ENCODE measurements at places on chromosomes 6 and 20.

DNA sequence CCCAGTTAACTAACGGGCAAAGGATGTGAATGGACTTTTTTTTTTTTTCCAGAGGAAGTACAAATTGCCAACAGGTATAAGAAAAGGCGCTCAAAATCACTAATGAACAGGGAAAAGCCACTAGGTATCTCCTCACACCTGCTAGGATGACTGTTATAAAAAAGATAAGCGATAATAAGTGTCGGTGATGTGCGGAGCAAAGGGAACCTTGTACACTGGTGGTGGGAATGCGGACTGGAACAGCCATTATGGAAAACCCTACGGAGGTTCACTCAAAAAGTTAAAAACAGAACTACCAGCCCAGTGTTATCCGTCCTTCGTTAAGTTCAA, 787 bp upstream of the RAB32 start:
- DNase-seq = no peak

DNA sequence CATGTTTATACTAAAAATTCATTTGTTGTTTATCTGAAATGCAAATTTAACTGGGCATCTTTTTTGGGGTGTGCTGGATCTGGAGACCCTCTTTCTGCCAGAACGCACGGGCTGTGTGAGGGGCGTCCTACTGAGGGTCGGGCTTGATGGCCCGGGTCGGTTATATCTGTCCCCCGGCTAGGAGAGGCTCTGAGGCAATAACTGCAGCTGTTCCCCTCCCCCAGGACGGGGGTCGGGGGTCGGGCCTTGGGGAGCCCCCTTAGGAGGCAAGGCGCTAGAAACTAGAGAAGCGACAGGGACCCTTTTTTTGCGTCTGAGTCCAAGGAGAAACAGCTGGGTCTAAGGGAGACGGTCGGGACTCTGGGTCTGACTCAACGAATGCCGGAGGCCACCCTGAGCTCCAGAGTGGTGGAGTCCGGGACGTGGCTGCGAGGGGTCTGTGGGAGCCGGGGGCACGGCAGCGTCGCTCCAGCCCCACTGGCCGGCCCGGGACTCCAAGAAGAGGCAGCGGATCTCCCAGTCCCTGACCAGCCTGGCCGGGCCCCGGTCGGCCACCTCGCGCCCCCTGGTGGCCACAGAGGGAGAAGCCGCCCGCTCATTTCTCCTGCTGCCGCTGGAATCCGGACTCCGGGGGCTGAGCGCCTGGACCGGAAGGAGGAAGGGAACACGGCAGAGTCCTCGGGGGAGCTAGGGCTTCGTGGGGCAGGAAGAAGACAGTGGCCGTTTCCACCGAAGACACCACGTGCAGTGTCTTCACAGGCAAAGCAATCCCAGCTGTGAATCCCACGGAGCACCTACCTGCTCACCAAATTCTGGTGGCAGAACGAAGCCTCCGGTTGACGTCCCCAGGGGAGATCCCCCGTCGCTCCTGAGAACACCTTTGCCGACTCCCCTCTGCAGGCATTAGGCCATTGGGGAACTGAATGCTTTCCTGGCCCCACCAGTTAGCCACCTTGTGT, 24.0 kb upstream of the SCML4 start:
- peak; percentile 86 for DNase-seq

DNA sequence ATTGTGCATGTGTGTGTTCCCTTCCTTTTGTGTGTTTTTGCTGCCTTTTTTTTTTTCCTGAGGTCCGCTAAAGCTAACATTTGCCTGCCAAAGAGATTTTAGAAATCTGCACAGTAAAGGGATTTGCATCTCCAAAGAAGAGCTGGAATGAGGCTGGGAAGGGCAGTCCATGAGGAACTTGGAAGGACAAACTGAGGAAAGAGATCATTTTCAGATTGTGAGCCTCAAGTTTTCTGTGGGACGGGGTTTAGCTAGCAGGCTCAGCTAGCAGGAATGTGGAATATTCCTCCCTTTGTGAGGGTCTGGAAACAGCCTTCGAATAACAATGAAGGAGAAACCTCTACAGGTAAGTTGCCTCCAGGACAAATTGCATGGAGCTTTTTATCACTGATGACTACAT, 3.8 kb downstream of the INSM1 start:
- DNase-seq = no peak

DNA sequence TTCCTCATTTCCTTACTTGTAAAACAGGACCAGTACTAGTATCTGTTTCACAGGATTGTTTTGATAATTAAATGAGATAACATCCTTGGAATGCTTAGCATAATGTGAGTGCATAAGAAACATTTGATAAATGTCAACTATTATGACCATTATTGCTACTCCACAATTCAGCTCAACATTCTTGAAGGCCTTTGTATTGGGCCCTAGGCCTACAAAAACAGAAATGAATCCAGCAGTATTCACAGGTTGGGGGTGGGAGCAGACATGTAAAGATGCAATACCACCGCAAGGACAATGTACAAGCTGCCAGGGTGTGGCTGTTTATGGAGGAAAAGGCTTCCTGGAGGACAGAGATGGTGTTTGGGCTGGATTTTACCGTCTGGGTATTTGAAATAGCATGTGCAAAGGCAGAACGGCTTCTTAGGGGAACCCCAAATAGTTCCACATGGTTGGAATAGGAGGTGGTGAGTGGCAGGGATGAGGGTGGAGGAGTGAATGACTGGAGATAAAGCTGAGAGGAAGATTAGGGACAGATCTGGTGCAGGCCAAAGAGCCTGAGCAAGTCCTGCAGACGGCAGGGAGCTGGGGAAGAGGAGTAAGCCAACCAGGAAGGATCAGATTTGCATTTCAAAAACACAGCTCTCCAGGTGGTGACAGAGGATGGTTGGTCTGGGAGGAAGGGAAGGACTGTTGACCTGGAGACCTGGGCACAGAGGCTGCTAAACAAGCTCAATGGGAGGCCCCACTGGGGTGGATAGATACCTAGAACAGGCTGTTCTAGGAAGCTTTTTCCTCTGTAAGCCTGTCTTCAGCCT, 57.0 kb upstream of the EPB41L1 start:
- no peak for DNase-seq

- DNase-seq = no peak
Observed at GRCh38 chr6:89458704-89459103, 25.8 kb downstream of the ANKRD6 start.

All from activated CD4-positive, alpha-beta T cell treated with anti-CD3 and anti-CD28 coated beads, Interleukin-2, Interleukin-6, amounts not matched to agents 100 ng/mL and 50 ng/mL, durations not matched to agents 16 hours and 8 hours (primary cell).